DMS53 (cell line): ENCODE measurements at places on chromosomes 13 and 19.

DNA sequence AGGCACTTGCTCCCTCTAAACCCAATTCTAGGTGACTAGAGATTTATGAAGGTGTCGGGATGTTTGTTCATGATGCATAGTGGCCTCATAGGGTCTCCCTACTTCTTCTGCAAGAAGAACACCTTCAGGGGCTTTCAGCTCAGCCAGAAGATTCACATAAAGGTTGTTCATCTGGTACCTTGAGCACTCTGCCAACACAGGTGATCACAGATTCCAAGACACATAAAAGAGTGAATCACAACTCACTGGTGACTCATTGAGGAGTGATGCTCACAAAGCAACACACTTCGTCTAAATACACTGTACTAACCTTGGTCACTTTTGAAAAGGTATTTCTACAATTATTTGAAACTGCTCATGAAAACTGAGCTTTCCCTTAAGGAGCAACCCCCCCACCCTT is 6.8 kb upstream of the ZNF324 start:
- no peak for DNase-seq

- no peak for DNase-seq
These were observed 20.3 kb upstream of the RNASEH2B start for GRCh38 chr13:50889317-50889716.

DNA sequence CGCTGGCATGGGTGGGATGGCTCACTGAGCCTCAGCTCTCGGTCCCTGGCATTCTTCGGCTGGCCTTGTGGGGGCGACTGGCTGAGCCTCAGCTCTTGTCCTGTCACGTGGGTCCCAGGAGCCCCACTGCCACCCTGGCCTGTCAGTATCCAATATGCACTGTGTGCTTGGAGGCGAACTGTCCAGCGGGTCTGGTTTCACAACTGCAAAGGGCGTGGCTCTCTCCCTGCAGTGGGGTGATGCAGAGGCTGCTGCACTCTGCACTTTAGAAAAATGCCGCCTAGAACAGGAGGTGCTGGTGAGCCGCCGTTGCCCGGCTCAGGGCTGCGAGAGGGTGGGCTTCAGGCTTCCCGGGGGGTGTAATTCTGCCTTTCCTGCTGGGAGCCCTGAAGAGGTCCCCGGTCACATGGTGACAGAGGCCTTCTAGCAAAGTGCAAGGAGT is 17.0 kb upstream of the TMEM255B start:
- DNase-seq, result no peak

GRCh38 chr13:49444524-49445395 is 686 bp downstream of the SETDB2 start:
- DNase-seq, result peak; percentile 80

GRCh38 chr13:87274209-87274819 is 396.9 kb upstream of the SLITRK5 start:
- peak; percentile 65 for DNase-seq

DNA sequence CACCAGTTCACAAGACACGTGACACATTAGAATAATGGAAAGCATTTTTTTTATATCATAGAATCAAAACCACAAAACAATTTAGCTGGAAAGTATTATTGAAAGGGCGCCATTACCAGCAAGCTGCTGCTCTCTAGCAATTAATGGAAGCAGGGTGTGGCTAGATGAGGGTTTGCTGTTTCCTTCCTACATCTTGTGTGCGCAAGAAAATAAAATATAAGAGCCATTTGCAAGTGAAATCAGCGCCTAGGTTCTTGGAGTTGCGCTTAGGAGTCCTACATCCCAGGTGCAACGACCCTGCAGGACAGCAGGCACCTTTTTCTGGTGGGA is 140.9 kb downstream of the ZNF536 start:
- no peak for DNase-seq

GRCh38 chr13:77891041-77891440 is 27.6 kb downstream of the EDNRB start:
- DNase-seq, result no peak

DNA sequence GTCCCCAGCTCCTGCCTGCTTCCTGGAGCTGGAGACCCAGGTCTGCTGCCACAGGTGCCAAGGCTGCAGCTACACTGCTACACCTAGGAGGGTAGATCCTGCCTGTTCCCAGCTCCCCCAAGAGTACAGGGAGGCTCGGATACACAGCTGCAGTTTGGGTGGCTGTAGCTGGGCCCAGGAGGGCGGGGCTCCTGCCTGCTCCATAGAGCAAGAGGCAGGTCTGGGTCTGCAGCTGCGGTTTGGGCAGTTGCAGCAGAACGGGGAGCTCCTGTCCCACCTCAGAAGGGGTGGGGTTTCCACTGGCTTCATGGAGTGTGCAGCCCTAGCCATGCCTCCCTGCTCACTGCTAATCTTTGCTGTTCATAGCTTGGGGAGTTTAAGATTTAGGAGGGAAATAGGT is 199.0 kb downstream of the NUFIP1 start:
- no peak for DNase-seq

DNA sequence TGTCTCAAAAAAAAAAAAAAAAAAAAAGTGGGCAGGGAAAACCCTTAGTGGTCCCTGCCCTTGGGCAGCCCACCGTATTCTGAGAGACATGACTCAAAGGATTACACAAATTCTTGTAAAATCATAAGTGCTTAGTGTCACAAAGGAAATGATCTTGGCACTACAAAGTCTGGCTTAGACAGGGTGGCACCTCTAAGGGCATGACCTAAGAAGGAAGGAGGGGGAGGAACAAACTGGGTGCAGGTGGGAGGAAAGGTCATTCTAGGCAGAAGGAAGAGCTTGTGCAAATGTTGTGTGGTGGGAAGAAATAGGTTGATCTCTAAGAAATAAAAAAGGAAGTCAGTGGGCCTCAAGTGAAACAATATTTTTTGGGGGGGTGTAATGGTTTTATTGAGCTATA is 10.4 kb downstream of the PNPLA6 start:
- no peak for DNase-seq

- peak; percentile 64 for DNase-seq
These were observed 5.3 kb downstream of the DENND1C start for GRCh38 chr19:6476155-6476895.

GRCh38 chr13:31227870-31228269 is 28.1 kb downstream of the B3GLCT start:
- no peak for DNase-seq

DNA sequence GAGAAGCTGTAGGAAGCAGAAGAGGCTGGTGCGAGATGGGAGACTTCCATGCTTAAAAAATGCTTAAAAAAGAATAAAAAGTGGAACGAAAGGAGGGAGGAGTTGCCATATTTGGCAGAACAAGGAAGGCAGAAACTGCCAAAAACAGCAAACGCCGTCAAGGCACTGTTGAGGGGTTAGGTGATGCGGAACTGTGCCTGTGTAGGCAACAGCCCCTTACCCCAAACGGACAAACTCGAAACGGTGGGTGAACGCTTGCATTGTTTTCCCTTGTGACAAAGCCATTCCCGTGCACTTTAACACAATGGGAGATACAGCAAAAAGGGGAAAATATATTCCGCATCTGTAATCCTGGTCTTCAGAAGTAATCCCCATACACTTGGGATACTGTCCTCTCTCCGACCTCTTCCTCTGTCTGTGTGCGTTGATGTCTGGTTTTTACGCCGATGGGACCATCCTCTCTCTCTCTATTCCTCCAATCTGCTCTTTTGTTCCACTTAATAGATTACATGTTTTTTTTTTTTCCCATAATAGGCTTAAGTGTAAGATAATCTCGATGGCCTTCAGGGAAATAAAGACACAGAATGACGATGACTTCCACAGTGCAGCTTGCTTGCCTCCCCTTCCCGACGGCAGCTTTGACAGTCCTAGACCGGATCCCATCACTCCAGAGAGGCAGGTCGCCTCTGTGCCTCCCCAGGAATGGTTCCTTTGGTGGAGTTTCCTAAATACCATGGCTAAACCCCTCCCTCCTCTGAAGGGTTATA is 132.7 kb upstream of the RNF113B start:
- DNase-seq, result no peak

DNA sequence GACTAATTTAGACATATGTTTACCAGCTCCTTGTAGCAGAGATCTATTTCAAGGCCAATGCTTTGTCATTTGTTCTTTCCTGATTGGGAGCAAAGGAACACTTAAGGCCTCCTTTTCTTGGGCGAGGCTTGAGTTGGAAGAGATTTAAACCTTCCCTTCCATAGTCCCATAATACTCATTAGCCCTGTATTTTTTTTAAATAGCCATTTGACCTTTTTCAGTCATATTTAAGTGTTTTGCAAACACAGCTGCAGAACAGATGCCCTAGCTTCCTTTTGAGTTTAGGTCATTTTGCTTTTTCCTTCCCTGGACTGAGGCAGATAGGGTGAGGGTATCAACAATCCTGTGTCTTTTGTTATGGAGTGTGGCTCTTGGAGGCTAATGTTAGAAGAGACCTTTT is 198.3 kb downstream of the NBEA start:
- DNase-seq, result peak; percentile 83

- DNase-seq, result no peak
These were observed 7.5 kb upstream of the SDHAF1 start for GRCh38 chr19:35987571-35987896.

GRCh38 chr13:97224544-97225300 is 2.6 kb downstream of the MBNL2 start:
- peak; percentile 5 for DNase-seq

DNA sequence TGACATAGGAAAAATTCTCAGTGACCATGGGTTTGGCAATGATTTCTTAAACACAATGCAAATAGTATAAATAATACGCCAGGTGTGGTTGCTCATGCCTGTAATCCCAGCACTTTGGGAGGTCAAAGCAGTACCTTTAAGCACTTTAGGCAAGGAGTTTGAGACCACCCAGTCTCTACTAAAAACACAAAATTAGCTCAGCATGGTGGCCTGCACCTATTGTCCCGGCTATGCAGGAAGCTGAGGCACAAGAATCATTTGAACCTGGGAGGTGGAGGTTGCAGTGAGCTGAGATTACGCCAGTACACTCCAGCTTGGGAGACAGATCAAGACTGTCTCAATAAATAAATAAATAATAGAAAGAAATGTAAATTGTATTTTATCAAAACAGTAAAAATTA is 356.5 kb upstream of the SLITRK6 start:
- no peak for DNase-seq

DNA sequence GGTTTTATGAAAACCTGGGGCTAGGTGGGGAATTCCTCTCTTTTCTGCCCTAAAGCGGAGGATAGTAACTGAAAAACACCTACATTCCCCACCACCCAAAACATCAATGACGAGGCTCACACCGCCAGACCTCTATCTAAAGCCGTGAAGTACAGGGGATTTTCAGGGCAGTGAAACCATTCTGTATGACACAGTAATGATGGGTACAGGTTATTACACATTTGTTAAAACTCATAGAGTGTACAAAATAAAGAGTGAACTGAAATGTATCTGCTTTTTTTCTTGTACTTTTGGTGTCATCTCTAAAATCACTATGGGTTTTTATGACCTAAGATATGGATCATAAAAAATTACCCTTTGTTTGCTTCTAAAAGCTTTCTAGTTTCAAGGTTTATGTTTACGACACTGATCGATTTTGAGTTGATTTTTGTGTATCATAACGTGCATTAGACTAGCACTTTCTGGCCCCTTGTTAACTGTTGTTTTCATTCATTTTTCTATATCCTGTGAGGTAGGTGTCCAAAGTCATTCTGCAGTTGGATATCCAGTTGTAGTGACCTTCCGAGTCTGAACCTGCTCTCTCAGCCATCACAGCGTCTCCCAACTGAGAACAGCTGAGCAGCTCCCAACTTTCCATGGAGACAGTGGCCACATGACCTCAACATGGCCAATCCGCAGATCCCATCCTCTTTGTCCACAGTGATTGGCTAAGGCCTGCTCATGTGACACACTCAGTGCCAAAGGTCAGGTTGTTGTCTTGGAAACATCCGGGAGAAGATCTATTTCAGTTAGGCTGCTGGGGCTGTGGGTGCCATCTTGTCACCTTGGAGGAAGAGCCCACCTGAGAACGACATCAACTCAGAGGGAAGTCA is 10.3 kb downstream of the MBD3L2B start:
- no peak for DNase-seq

DNA sequence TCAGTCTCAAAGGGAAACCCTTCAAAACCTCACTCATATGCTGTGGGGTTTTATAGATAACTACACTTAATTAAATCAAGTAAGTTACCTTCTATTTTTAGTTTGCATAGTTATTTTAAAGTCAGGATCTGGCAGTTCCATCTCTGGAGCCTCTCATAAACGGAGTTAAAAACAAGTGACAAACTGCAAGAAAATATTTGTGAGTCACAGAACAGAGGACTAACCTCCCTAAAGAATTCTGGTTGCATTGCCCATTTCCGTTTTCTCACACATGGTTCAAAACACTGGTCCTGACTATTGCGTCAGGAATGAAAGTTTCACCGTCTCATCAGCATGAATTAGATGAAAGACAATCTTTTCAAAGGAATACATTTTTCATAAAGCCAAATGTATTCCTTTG is 10.6 kb downstream of the RXFP2 start:
- DNase-seq, result no peak

DNA sequence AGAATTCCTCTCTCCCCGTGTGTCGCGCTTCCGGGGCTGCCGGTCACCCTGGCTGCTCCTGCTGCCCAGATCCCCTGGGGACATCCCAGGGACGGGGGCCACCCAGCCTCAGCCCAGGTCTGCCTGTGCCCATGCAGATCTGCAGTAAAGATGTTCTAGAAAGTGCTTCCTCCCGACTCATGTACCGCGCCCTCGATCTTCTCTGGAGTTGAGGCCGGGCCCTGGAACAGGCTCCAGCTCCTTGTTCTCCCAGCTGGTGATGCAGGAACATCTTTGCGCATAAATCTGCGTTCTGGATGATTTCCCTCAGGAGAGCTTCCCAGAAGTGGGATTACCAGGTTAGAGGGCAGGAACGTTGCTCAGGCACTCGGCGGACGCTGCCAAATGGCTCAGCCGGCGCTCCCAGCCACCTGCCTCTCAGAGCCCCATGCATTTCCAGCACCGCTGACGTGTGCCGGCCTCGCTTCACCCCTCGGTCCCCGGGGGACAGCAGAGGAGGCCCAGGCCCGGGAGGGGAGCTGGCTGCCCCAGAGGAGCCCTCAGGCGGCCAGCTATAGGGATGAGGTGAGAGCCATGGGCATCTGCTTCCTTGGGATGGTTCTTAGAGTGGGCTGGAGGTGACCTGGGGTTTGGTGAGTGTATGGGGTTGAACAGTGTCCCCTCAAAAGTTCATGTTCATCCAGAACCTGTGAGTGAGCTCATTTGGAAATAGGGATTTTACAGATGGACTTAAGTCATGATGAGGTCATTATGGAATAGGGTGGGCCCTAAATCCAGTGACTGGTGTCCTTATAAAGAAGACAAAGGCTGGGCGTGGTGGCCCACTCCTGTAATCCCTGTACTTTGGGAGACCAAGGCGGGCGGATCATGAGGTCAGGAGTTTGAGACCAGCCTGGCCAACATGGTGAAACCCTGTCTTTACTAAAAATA is 42.6 kb downstream of the CRTC1 start:
- peak; percentile 84 for DNase-seq
